Astrocyte of the cerebellum (primary cell): ENCODE measurements at places on chromosomes 11 and 22.

- peak; percentile 91 for DNase-seq
These were observed at the start of the genes ACAD8 and THYN1 for GRCh38 chr11:134253188-134253993. ACAD8 (plus strand) TSS chr11:134253568; CDS start chr11:134253601, 33 bp downstream. THYN1 (minus strand) TSS chr11:134253352; CDS start chr11:134252882, 470 bp downstream.

DNA sequence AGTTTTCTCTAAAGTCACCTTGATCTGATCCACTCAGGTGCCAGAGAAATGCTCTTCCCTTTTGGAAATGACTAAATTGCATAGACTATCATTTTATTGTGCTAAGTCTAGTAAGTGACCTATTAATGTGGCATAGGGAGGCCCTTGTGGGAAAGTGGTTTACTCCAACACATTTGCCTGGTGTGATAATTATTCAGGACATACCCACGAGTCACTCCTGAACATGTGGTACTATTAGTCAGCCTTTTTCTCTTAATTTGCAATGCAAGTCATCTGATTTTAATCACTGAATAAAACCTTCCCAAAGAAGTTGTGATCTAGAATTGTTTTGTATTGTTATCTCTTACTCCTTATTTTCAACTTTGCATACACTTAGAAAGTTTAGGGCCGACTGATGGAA lies 148.7 kb downstream of the OR4C45 start:
- DNase-seq: no peak

DNA sequence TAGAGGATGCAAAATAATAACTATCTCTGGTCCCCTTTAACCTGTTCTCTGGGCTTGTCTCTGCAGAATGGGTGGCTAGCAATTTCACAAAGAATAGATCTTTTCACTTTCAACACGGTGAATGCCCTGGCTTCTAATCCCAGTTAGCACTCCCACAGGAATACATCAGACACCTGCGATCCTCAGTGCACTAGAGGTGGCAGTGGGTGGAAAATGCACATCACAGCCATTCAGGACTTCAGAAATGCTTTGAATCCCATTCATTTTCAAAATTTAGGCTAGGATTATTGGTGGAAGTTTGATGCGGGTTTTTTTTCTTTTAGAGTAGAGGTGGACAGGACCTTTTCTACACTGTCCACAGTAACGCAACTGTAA lies 55.1 kb downstream of the OPCML start:
- DNase-seq: no peak

DNA sequence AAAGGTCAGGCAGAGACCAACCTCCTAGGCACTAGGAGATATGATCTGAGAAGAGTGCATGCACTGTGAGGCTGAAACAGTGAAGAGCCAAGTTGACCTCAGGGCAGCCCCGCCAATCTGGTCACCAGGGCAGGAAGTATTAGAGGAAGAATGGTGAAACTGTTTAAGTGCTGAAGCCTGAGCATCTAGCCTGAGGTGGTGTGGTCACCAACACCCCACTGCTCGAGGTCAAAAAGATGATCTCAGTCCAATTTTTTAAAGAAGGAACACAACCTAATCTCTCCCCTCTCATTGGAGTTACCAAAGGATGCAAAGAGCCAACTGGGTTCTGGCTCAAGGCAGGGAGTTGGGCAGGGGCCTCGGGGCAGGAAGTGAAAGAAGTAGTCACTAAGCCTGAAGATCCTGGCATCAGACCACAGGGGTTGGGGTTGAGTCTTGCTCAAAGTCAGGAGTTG lies 4.0 kb downstream of the APBB1 start:
- DNase-seq: no peak

GRCh38 chr11:93330446-93330984 lies at the start of gene DEUP1:
DEUP1 (plus strand) TSS chr11:93330742; CDS start chr11:93332260, 1,518 bp downstream.
- no peak for DNase-seq

DNA sequence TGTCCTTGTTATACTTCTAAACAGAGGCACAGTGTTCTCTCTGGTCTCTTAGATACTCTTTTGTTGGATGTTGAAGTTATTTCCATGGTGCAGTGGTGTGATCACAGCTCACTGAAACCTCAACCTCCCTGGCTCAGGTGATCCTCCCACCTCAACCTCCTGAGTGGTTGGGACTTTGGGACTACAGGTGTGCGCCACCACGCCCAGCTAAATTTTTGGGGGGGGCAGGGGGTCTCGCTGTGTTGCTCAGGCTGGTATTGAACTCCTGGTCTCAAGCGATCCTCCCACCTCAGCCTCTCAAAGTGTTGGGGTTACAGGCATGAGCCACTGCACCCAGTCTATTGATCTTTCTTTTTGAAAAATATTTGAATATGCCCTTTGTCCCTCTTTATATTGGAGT lies 14.9 kb downstream of the ZNF74 start:
- DNase-seq: no peak

DNA sequence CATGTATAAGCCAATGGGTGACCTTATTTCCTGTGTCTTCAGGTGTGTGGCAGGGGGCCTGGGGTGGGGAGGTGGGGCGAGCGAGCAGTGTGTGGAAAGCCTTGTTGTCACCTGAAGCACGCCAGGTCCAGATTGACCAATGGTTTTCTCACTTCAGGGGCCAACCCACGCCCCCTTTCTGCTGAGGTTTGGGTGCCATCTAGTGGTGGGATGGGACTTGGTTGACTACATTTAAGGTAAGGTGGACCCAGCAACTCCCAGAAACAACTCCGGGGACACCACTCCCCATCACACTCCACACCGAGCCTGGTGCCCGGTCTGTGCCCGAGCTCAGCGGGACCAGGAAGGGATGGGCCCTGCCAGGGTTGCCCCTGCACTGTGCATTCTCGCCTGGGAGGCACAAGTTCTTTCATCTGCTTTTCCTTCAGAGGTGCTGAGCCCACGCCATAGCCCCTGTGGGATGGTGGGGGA lies 40.0 kb downstream of the TPCN2 start:
- DNase-seq: peak; percentile 71

GRCh38 chr11:119520966-119521365 lies 98.0 kb upstream of the THY1 start:
- DNase-seq: no peak

DNA sequence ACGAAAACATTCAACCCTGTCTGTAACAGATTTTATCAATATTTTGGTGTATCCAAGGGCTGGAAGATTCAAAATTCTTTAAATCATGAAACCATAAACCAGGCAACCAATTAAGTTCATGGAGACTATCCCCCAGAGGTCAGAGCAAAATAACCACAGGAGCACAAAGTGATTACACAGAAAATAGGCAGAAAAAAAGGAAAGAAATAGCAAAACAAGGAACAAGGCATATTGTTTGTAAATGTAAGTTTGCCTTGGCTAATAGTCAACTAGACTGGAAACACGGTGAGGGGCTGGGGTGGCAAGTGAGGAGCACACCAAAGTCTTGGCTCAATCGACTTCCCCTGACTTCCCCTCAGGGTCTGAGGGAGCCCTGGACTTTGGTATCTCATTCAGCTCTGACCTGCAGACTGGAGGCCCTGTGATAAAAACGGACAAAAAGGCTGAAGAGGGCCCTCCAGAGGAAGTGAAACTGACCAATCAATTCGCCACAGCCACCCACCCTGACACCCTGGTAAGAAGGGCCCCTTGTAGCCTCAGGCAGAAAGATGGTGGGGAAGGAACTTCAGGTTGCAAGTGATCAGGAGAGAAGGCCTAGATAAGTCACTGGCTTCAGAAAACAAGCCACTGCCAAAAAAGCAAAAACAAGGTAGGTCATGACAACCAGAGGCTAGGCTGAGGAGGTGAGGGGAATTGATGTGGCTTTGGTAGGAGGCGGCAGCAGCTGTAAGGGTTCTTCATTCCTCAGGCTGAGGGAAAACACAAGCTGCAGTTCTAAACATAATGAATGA lies 1.8 kb downstream of the SIK3 start:
- no peak for DNase-seq

GRCh38 chr11:74633406-74634393 lies 41.3 kb downstream of the POLD3 start:
- DNase-seq: no peak

DNA sequence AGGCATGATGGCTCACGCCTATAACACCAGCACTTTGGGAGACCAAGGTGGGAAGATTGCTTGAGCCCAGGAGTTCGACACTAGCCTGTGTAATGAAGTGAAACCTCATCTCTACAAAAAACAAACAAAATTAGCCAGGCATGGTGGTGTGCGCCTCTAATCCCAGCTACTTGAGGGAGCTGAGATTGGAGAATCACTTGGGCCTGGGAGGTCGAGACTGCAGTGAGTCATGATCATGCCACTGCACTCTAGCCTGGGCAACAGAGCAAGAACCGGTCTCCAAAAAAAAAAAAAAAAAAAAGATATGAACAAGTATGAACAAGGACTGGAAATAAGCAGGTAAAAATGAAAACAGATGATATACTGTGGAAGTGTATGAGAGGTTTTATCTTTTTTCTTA lies 54.1 kb upstream of the SOX6 start:
- DNase-seq: no peak
